ENCODE measurements at places on chromosomes 5 and 9. TPM values are rescaled to one million over a fixed set of nuclear protein-coding genes. Genes with fewer than 3 reads are reported as not detected.

DNA sequence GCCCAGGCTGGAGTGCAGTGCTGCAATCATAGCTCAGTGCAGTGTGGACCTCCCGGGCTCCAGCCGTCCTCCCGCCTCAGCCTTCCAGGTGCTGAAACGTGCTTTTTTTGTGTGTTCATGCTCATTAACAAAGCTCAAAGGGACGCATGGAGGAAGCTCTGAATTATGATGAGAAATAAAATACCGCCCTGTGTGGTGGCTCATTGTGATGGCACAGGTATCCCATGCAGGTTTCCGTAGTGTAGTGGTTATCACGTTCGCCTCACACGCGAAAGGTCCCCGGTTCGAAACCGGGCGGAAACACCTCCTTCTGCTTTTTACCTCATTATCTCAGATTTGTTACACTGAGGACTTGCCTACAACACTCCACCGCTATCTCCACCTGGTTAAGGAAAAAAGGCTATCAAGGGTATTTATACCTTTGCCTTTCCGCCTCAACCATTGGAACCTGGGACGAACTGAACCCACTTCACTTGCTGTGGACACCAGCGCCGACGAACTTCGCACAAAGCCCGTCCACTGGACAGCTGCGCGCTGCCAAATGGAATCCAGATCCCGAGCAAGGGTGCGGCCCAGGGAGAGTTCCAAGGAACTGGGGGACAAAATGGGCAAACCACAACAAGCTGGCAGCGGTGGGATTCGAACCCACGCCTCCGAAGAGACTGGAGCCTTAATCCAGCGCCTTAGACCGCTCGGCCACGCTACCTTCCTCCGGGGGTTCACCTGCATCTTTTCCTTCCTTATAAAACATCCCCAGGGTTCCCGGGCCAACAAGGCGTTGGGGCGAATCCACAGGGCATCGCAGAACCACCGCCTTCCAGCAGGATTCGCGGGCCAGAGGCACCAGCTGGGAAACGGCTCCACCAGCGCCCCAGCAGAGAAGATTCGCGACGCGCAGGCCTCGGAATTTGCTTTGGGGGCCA, 26.3 kb downstream of the OR2V2 start:
- DNase-seq = peak; percentile 59
- no peak overlapping the region for H3K27ac ChIP-seq
- peak overlapping the region; percentile 39 for H3K4me3 ChIP-seq
- H3K36me3 ChIP-seq = no peaks in the 10 kb centered on the region
- H3K27me3 ChIP-seq = no peaks in the 10 kb centered on the region

DNA sequence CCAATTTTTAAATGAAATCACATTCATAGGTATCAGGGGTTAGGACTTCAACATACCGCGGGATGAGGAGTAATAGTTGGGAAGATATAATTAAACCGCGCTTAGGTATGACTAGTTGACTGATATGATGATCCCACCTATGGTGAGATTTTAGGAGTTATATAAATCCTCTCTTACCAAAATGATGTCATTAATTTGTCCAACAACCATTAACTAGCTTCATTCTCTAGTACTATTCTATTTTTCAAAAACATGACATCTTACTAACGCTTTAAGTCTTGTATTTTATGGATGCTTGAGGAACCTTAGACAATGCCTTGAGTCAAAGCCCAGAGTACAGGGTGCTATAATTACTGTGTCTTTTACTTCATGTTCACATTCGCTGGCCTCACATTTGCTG, 59.6 kb upstream of the PIK3R1 start:
- no peak for DNase-seq
- H3K27me3 ChIP-seq = no peaks in the 10 kb centered on the region
- H3K27ac ChIP-seq = no peak overlapping the region
- H3K36me3 ChIP-seq = no peaks in the 10 kb centered on the region
- H3K4me1 ChIP-seq = no peaks in the 10 kb centered on the region

DNA sequence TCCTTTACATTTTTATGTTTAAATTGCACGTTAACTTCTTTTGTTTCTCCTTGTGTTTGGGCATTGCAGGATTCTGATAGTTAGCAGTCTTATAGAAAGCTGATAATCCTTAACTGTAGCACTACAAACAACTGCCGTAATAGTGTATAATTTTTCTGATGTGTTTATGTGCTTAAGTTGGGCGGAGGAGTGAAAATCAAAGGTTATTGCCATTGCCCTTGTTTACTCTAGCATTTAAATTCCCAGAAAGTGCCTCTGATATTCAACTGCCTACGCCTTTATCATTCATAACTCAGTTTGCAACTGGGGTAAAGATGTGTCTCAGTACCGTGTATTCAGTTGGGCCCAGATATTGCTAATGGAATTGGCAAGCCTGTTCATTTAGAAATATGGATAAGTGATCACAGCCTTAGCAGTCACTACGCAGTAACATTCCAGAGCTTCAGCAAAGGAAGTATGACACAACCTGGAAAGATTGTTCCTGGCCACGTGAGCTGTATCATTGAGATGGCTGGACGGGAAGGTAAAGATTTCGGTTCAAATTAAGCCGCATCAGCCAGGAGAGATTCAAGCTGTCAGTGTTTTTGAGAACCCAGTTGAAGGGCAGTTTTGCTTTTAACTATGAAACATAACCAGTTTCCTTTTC, 28.1 kb upstream of the LRRTM2 start:
- H3K27ac ChIP-seq = peak overlapping the region; percentile 56
- H3K27me3 ChIP-seq = no peaks in the 10 kb centered on the region
- no peak overlapping the region for H3K4me3 ChIP-seq
- H3K4me1 ChIP-seq = peaks cover 41% of the 10 kb centered on the region

The ADAMTSL1 gene
- 114 TPM for polyA plus RNA-seq

GRCh38 chr9:93588641-93589609, 12.5 kb downstream of the PHF2 start:
- H3K4me1 ChIP-seq = no peaks in the 10 kb centered on the region
- no peak overlapping the region for H3K27ac ChIP-seq
- H3K27me3 ChIP-seq = no peaks in the 10 kb centered on the region
- DNase-seq = no peak
- no peak overlapping the region for H3K4me3 ChIP-seq

GRCh38 chr9:128002959-128003358, 22.2 kb upstream of the EEIG1 start:
- H3K4me1 ChIP-seq = peaks cover 17% of the 10 kb centered on the region
- H3K4me3 ChIP-seq = no peak overlapping the region
- no peaks in the 10 kb centered on the region for H3K27me3 ChIP-seq
- H3K36me3 ChIP-seq = no peaks in the 10 kb centered on the region
- H3K27ac ChIP-seq = no peak overlapping the region

DNA sequence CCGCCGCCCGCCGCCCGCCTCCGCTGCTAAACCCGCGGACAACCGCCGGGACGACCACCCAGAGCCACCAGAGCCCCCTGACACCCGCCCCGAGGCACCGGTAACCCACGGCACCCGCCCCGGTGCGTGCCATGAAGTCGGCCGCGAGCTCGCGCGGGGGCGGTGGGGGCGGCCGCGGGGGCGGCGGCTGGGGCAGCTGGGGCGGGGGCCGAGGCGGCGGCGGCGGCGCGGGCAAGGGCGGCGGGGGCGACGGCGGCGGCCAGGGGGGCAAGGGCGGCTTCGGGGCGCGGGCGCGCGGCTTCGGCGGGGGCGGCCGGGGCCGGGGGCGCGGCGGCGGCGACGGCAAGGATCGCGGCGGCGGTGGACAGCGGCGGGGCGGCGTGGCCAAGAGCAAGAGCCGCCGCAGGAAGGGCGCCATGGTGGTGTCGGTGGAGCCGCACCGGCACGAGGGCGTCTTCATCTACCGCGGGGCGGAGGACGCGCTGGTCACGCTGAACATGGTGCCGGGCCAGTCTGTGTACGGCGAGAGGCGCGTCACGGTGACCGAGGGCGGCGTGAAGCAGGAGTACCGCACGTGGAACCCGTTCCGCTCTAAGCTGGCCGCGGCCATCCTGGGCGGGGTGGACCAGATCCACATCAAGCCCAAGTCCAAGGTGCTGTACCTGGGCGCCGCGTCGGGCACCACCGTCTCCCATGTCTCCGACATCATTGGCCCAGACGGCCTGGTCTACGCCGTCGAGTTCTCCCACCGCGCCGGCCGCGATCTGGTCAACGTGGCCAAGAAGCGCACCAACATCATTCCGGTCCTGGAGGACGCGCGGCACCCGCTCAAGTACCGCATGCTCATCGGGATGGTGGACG, 499 bp downstream of the FBLL1 start:
- H3K4me1 ChIP-seq = peaks cover 26% of the 10 kb centered on the region
- no peaks in the 10 kb centered on the region for H3K27me3 ChIP-seq
- peak overlapping the region; percentile 32 for H3K4me3 ChIP-seq

DNA sequence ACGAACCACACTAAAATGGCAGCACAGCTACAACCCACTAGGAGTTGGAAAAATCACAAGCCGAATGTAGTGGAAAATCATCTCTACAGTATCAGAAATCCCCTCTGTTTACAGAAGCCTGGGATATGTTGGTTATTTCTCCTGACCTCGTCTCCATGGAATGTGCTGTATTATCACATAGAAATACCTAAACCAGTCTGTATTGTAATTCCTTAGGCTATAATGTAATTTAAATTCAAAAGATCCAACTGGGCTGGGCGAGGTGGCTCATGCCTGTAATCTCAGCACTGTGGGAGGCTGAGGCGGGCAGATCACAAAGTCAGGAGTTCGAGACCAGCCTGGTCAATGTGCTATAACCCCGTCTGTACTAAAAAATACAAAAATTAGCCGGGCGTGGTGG, 244.8 kb upstream of the MPDZ start:
- DNase-seq = no peak
- no peaks in the 10 kb centered on the region for H3K27me3 ChIP-seq
- no peak overlapping the region for H3K27ac ChIP-seq
- H3K36me3 ChIP-seq = no peaks in the 10 kb centered on the region

DNA sequence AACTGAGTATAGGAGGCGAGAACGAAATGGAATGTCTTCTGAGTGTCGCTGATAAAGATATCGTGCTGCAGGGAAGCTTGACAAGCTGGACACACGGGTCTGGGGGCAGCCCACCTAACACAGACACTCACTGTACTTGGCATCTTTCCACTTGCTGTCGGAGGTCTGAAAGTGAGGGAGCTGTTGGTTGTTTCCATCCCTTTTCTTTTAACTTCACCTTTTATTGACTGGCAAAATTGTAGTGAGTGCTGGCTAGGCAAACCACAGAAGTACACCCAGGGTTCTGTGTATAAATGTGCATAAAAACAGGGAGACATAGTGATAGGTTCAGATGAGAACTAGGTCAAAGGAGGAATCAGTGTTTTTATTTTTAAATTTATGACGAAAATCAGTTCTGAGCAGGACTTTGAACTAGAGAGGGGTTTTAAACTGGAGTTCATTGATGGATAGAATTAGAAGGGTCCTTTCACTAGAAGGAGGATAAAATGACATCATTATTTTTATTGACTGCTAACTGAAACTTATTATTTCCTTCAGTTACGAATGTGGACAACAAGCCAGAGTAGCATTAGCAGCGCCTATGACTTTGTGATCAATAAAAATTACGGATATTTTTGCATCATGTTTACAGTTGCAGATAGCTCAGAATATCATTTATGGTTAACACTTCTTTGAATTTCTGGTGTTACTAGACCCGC, 817 bp downstream of the GAPVD1 start:
- no peaks in the 10 kb centered on the region for H3K4me1 ChIP-seq
- H3K27ac ChIP-seq = peak overlapping the region; percentile 39
- no peak for DNase-seq

DNA sequence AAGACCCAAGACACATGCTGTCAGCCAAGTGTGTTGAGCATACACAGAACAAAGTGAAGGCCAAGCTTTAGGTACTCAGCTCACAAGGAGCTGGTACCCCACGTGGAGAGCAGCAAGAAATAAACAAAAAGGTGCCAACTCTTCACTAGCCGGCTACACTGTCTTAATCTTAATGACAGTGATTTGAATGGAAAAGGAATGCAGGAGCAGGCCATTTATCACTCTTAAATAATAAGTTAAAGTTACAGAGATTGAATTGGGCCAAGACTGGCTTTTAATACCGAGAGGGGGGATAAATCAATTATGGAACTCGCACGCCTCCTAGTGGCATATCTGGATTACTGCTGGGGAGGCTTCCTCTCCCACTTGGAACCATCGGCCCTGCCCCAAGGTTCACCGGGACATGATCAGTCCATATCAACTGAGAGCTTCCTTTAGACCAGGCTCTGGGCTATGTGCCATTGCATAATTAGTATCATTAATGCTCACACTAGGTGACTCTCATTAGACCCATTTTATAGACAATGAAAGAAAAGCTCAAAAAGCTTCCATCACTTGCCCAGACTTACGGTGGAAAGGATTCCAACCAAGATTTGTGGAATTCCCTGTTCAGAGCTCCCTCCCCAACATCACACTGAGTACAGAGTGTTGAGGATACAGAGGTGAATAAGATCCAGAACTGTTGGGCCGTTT, 94.0 kb downstream of the ACTL7B start:
- H3K27ac ChIP-seq = no peak overlapping the region
- DNase-seq = peak; percentile 69
- H3K4me3 ChIP-seq = no peak overlapping the region
- peaks cover 6% of the 10 kb centered on the region for H3K27me3 ChIP-seq
- no peaks in the 10 kb centered on the region for H3K36me3 ChIP-seq
- no peaks in the 10 kb centered on the region for H3K4me1 ChIP-seq

The ISCA1 gene
- 10.9 TPM for polyA plus RNA-seq

- no peaks in the 10 kb centered on the region for H3K4me1 ChIP-seq
- DNase-seq = no peak
- H3K27ac ChIP-seq = no peak overlapping the region
- no peak overlapping the region for H3K4me3 ChIP-seq
These were observed 449.6 kb upstream of the BRINP1 start for GRCh38 chr9:119818726-119819435.

The CDX1 gene
- polyA plus RNA-seq = 0.26 TPM

The SLC23A1 gene
- polyA plus RNA-seq = not detected

DNA sequence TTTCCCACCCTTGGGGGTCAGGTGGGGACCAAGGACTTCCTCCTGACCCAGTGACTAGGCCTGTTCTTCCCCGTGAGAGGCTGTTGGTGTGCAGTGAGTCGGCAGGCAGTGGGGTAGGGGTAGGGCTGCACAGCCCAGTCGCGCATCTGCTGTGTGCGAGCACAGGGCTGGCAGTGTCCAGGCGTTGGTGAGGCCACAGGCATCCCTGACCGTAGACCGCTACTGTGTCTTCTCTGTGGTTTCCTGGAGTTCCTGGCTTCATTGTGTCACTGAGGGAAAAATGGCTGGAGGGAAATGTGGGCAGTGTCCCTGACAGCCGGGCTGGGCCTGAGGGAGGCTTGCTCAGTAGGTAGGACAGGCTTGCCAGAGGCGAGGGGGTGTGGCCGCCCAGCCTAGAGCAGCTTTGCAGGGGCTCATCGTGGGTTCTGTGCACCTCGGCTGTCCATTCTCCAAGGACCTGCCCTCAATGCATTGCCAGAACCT, 95.4 kb downstream of the CACNA1B start:
- no peaks in the 10 kb centered on the region for H3K27me3 ChIP-seq
- H3K27ac ChIP-seq = no peak overlapping the region
- H3K4me1 ChIP-seq = peaks cover 20% of the 10 kb centered on the region
- no peaks in the 10 kb centered on the region for H3K36me3 ChIP-seq
- peak; percentile 12 for DNase-seq

GRCh38 chr9:100673249-100673648, 95.4 kb downstream of the CAVIN4 start:
- H3K36me3 ChIP-seq = no peaks in the 10 kb centered on the region
- DNase-seq = no peak
- no peak overlapping the region for H3K27ac ChIP-seq
- no peaks in the 10 kb centered on the region for H3K27me3 ChIP-seq
- H3K4me3 ChIP-seq = no peak overlapping the region

Data from SK-N-SH (cell line).